ENCODE measurements at places on chromosomes 16 and 17.

GRCh38 chr17:82301916-82302567 is 15.4 kb downstream of the CD7 start:
- DNase-seq = peak; percentile 33

- DNase-seq = no peak
These were observed 89.0 kb downstream of the SYCE1L start for GRCh38 chr16:77288222-77288621.

DNA sequence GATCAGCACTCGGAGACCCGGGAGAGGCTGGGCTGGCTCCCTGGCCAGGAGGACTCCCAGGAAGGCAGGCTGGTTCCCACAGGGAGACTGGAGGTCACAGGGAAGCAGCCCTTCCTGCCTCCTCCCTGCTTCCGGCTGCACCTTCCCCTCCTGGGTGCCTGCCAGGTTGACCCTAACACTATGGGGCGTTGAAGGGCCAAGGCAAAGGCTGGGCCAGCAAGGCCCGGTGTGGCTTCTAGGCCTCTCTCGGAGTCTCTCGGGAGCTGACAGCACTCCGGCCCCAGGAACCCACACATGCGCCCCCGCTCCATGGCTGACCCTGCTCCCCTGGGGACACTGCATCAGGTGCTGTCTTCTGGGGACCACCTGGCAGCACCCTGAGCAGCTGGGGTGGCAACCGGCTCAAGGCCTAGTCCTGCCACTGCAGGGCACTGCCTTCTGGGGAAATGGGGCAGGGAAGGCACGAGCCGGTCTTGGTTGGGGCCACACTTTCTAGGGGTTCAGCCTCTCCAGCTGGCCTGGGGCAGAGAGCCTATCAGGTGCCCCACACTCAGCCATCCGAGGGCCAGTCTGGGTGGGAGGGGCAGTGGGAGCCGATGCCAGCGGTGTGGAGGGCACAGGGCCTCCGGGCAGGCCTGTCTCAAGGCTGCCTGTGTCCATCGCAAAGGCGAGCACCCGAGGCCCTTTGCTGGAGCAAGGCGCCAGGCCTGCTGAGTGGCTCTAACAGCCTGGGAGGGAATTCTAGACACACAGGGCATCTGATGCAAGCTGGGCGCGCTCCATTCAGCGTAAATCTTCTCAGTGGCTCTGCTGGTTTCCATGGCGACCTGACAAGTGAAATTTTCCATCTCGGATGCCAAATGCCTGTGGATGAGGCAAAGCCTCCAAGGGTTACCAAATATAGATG is 5.6 kb upstream of the MTSS2 start:
- no peak for DNase-seq

- no peak for DNase-seq
These were observed 8.2 kb downstream of the MIEN1 start for GRCh38 chr17:39722104-39722503.

DNA sequence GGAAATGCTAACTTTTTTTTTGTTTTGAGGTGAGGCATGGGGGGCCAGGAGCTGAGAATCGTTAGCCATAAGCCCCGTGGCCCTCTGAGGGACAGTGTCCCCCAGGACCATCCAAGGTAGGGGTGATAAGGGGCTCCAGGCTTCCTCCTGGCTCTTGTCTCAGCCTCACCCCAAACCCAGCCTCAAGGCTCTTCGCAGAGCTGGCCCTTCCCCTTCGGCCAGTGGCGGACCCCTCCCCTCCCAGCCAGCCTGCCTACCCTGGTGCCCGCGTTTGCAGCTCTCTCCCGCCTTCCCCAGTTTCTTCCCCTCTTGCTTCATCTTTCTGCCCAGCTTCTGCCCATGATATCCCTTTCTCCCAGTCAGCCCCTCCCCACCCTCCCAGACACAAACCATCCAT is 22.7 kb upstream of the ATP2A3 start:
- no peak for DNase-seq

- no peak for DNase-seq
These were observed 405.5 kb downstream of the CPPED1 start for GRCh38 chr16:12398029-12398682.

GRCh38 chr17:78674595-78675315 is 97.6 kb upstream of the DNAH17 start:
- no peak for DNase-seq

DNA sequence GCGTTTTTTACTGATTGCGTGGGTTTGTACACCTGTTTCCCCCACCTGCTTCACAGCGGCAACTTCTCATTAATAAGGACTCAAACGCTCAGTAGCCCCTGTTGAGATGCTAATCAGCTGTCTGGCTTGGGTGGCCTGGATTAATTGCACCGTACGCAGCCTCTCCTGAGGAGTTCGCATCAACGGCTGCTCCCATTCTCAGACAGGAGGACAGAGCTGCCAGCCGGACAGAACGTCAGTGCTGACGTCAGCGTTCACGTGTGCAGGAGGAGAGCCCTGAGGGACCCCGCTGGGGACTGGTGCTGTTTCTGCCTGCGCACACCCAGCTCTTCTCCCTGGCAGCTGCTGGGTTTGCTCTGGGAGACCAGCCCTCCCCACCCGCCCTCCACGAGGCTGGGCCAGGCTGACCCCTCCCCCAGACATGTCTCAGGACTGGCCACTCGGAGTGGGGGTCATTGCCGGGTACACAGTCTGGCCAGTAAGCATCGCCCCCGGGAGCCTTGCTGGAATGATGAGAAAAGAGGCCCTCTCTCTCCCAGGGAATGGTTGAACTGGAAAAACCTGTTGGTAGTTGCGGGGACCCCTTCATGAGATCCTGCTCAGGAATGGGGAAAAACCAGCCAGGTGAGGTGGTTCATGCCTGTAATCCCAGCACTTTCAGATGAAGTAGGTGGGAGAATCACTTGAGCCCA is 5.7 kb upstream of the BANP start:
- no peak for DNase-seq

GRCh38 chr17:41116297-41116696 is 1.9 kb downstream of the KRTAP4-11 start:
- DNase-seq = no peak

- DNase-seq = no peak
These were observed 23.5 kb downstream of the SNX29 start for GRCh38 chr16:12000032-12000431.

DNA sequence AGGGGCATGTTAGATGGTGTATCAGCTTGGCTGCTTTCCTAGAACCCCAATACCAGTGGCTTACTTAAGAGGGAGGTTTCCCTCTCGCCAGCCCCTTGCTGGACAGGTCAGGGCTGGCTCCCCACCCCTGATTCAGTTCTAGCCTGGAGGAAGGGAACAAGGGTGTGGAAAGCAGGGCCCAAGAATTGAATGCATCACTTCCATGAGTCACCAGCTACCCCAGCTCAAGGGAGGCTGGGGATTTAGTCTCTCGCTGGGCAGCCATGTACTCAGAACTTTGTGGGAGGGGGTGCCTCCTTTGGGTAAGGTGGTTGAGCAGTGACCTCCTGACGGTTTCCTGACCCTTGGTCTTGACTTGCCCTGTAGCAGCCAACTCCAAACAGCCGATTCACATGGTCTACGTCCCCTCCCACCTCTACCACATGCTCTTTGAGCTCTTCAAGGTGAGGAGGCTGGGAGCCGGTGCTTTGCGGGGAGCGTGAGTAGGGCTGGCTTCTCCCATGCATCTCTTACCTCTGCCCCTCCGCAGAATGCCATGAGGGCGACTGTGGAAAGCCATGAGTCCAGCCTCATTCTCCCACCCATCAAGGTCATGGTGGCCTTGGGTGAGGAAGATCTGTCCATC is 12.8 kb downstream of the PDK2 start:
- no peak for DNase-seq

DNA sequence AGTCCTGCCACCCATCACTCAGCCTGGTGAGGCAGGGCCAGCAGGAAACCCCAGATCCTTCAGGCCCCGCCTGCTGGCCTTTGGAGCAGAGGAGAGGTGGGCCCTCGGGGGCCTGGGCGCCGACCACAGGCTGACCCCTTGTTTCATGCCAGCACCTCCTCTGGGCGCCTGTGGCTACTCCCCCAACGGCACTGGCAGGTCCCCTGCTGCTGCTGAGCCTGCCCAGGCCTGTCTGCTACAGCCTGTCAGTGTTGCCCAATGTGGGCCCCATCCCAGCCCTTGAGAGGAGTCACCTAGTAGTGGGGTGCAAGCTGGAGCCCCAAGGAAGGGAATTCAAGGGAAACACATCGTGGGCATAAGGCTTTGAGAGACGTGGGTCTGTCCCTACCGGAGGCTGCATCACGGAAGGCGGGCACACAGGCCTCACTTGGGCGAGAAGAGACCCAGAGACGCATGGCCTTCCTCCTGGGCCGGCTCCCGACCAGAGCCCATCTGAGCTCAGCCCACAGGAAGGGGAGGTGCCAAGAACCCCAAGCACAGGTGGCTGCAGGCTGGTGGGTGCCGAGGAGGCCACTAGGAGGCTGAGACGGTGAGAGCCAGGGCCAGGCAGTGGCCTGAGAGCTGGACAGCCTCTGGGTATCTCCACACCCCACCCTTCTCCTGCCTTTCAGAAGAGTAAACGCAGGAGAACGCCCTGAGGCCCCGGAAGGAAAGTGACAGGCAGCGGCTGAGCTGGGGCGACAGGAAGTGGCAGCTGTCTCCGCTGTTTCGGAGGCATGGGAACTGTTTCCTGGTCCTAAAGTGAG is 8.0 kb upstream of the FASN start:
- peak; percentile 67 for DNase-seq

DNA sequence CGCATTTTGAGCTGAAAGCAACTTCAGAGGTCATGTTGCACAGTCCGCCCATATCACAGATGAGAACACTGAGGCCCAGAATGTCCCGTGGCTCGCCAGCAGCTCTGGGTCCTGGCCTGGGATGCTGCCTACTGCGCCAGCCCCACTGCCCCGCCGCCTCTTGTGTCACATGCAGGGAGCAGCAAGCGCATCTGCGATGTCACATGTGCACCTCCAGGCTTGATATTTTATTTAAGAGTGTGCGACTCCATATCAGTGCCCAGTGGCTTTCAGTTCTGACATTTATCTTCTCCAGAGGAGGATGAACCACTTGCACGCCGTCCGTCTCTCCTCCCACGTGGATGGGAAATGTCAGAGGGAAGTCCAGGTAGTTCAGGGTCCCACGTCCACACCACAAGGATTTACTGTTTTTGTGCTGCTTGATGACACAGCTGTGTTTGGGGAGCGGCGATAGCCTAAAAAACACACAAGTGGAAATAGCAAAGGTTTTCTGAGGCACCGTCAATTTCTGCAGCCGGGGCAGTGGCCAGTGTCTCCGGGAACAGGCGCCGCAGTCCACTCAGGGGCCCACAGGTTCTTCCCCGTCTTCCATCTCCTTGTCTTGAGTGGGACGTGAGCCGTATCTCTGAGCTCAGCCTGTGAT is 7.0 kb upstream of the RBFOX3 start:
- DNase-seq = no peak

GRCh38 chr16:52383640-52384292 is 163.2 kb downstream of the TOX3 start:
- no peak for DNase-seq

DNA sequence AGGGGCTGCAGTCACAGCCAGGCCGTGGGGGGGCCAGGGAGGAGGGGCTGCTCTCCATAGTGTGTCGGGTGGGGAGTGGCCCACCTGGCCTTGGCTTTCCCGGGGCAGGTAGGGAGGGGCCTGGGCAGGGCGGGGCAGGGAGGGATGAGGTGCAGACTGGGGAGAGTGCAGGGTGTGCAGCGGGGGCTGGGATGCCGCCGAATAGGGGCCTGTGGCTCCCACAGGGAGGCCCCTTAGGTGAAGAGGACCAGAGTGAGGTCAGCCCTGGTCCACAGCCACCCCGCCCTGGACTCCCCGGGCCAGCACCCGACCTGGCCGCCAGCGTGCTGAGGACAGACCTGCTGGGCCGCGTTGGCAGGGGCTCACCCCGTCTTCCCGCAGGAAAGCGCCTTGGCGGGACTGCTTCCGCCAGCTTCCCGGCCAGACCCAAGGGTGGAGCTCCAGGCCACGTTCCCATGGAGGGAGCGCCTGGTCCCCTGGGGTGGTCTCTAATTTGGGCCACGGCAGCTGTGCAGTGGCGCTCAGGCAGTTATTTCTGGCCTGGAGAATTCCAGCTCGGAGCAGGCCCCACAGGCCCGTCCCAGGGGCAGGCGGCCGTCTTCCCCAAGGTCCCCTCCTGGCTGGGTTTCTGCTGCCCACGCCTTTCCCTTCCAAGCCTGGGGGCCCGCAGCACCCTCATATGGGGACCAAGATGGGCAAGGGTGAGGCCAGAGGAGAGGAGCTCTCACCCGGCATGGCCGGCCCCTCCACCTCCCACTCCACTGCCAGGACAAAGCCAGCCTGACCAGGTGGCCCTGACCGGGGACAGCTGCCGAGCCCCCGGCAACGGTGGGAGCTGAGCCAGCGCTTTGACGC is 27.9 kb downstream of the CACNA1H start:
- no peak for DNase-seq

DNA sequence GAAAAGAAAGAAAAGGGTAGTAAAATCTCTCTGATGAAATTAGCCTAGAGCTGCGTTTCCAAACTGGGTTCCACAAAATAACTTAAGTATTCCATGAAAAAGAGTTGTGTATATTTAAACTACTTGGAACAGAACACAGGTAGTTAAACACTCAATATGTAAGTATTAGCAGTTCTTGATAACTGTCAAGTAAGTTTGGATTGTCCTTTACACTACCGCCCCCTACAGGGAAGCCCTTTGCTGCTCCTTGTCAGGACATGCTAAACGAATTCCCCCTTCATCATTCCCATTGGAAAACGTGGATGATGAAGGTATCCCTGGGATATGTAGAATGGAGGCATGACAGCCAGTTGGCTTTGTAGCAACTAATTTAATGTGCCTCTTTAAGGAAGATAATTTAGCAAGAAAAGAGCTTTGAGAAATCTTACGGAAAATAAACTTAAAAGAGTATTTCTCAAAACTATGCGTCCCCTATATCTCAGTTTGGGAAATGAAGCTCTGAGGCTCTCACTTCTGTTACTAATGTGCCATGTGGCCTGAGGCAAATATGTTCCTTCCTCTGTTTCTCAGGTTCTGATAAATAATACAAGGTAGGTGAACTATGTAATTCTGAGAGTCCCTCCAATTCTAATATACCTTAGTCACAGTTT is 18.8 kb downstream of the NCBP3 start:
- peak; percentile 73 for DNase-seq

DNA sequence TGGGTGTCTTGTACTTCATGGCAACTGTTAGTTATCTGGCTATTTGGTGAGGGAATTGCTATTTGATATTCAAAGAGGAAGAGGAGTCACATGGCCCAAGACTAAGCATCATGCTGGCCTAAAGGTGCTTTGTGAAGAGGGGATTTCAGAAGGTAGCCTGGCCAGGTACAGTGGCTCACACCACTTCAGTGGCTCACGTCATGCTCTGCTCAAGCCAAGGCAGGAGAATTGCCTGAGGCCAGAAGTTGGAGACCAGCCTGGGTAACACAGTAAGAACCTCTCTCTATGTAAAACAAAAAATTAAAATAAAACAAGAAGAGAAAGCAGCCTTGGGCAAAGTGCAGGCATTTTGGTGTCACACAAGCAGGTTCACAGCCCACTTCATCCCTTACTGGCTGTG is 6.4 kb upstream of the MT1B start:
- no peak for DNase-seq

- no peak for DNase-seq
These were observed 31.0 kb downstream of the SOX9 start for GRCh38 chr17:72151565-72152386.

Data from CD4-positive, alpha-beta T cell treated with Interleukin-4 for 4 hours (primary cell).